ENCODE measurements at places on chromosomes 13 and 19.

DNA sequence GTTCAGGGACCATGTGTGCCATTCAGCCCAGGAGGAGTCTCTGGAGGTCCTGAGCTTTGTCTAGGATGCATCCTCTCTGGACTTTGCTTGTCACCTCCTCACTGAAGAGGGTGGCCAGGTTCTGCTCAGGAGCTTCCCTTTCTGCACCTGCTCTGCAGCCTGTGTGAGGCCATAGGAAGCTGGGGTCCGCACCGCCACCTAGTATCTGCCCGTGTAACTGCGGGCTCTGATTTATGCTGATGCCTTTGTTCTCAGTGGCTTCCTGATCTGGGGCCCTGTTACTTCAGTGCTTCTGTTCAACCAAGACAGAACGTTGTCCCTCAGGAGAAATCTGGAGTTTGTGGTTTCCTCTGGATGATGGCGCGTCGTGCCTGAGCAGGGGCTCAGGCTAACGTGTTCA is 15.5 kb downstream of the ZNF610 start:
- peak; percentile 48 for DNase-seq

DNA sequence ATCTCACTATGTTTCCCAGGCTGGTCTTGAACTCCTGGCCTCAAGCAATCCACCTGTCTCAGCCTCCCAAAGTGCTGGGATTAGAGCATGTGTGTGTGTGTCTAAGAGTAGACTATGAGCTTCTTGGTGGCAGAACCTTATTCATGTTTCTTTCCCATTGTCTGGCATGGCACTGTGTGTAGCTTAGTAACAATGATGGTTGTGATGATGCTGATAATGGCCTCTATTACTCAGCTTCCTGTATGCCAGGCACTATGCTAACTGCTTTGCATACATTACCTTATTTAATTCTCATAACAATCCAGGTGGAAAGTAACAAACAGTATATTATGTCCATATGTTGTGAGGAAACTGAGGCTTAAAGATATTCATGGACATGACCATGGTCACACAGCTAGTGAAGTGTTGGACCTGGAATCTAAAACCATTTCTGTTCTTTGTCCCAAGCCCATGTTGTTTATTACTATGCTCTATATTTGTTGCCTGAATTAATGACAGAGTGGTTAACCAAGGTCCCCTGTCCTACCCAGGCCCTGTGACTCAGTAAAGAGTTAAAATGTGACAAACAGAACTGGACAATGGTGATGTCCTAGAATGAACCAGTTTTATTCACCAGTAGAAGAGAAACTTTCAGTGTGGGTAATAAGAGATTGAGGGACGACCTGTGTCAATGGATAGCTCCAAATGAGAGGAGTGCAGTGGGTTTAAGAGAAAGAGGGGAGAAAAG is 109.6 kb downstream of the KLF5 start:
- no peak for DNase-seq

DNA sequence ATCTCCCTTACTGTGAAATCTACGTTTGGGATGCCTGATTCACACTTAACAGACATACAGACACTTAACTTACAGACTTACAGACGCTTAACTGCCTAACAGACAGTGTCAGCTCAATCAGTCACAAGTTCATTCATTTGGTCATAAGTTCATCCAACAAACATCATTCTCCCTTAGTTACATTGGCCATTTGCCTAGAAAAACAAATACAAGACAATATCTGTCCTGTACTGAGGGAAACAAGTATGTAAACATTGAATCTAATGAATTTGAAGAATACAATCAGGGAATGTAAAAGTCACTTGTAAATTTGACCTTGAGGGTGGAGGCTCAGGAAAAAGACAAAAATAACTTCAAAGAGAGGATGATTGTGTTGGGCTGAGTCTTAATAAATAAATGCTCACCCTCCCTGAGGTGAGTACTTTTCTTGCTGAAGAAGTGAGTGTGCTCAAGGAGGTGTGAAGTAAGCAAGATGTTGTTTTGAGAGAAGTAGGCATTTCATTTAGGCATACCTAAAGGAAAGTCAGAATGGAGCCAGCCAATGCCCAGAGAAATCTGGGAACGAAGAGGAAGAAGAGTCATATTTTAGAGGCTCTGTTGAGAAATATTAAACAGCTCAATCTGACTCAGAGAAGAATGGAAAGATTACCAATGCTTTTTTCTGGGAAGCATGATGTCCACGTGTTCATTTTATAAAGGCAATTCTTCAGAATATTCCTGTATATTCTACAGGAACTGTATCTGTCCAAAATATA is 958.4 kb upstream of the SLC10A2 start:
- DNase-seq = no peak

DNA sequence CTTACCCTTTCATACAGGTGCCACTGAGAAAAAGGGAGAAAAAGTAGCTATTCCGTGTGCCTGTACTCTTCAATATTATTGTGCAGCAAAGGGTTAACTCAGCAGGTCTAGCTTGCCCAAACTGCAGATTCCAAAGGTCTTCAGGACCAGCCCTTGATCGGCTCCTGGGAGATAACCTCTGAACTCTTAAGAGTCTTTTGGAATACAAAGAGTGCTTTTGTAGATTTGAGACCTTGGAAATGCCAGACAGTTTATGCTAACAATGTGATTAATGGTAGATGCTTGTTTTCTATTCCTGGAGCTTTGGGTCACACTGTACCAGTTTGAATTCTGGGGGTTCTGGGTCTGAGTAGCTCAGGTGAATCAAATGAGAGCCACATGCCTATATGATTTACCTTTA is 844.7 kb upstream of the MIR17HG start:
- no peak for DNase-seq

GRCh38 chr19:815079-815774 is 6.5 kb downstream of the PLPPR3 start:
- DNase-seq = no peak

- DNase-seq = no peak
These were observed 5.5 kb downstream of the RAB11B start for GRCh38 chr19:8395621-8396082.

DNA sequence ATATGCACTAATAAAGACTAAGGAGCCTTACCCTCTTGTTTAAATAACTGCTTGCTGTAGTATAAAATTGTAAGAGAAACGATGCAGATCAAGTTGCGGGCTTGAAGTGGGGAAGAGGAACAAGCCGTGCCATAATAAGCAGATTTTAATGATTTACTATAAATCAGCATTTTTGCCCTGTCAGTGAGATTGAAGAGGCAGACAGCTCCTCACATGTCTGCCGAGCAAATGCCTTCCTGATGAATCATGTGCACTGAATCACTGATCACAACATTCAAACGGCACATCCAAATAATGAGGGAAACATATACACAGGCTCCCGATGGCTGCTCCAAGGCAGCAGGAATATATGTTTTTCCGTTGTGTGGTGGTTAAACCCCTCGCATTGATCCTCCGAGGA is 282.9 kb downstream of the TSHZ3 start:
- no peak for DNase-seq

Data from ecto neural progenitor cell (in vitro differentiated cells).